RKO (cell line): ENCODE measurements at places on chromosomes 1 and 21.
A peak's percentile ranks its signal among the peaks of the same experiment; 100 is the strongest.

DNA sequence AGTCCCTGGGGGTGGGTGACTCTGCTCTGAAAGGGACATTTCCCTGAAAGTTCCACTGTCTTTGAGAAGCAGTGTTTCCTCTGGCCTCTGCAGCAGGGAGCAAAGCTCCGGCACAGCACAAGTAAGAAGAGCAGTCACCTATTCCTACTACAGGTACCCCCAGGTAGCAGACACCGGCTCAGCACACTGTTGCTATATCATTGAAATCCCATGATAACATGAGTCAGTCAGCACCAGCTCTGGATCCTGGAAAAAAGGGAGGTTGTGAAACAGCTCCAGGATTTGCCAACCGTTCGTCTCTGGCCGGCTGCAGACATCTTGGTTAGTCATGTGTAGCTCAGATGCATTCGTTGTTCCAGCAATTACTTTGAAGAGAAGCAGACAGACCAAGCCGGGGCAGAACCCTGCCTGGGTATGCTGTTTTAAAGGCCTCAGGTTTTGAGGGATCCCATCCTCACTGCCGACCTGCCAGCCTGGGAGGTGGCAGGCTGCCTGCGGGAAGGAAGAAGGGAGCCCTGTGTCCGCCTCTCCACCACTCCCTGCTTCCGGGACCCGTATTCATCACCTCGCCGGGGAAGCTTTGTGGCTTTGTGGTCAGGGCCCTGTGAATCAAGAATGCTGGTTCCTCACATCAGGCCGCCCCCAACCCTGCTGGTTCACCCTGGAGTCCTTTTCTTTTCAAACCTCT is 139.2 kb downstream of the CLIC6 start:
- DNase-seq = peak; percentile 83

- no peak for DNase-seq
Observed at GRCh38 chr1:116585886-116586285, 15.1 kb upstream of the CD58 start.

DNA sequence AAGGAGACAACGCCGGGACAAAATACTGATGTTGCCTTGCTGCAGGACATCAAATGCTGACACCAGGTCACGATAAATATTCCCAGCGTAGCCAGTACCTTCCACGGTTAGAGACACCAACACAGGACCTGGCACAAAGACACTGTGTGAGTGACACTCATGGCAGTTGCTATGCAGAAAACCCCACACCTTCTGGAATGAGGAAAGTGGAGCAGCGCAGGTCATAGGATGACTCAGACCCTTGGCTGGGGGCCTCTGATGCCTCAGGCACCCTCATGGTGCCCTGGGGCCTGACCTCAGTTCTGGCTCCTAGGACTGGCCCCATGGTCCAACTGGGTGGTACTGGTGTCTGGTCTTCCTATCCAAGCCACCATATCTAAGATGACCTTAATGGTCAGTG is 7.0 kb downstream of the DCST2 start:
- DNase-seq = peak; percentile 29

GRCh38 chr1:203768256-203768655 is 3.3 kb downstream of the LAX1 start:
- DNase-seq = no peak

- DNase-seq = no peak
Observed at GRCh38 chr1:26570287-26570686, 40.7 kb downstream of the RPS6KA1 start.

- no peak for DNase-seq
Observed at GRCh38 chr21:40235528-40235927, 368.3 kb downstream of the PCP4 start.

DNA sequence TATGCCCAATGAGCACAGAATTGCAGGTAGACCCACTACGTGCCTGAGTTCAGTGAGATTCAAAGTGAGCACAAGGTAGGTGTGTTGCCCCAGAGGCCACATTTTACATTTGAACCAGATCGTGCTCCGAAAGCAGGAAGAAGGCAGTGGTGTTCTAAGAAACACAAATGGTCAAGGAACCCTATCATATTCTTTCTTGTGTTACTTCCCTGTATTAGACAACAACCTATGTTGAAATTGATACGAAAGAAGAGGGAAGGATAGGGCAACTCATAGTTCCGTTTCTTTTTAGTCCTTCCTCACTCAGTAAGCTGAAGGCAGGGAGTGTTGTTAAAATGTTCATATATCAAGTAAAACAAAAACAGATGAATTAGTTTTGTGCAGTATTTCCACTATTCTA is 33.9 kb downstream of the OLFML2B start:
- no peak for DNase-seq

DNA sequence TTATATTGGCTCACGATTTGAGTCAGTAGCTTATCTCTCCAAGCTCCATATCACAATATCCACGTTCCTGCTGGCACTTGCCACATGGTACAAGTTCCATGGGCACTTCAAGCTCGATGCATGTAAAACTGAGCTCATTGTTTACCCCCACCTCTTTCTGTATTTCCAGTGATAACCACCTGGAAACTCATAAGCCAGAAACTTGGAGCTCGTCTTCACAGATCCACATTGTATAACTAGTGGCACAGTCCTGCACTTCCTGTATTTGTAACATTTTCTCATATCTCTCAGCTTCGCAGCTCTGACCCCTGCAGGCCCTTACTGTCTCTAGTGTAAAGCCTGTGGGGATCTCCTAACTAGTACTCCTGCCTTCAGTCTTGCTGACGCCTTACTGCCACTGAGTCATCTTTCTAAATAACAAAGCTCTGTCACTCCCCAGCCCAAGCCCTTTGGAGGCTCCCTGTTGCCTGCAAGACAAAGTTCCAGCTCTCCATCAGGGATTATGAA is 6.5 kb upstream of the C2CD4D start:
- peak; percentile 77 for DNase-seq

GRCh38 chr1:97780884-97781283 is 139.9 kb downstream of the DPYD start:
- DNase-seq = no peak

GRCh38 chr1:5718831-5719632 is 273.2 kb downstream of the NPHP4 start:
- DNase-seq = no peak

- peak; percentile 9 for DNase-seq
Observed at GRCh38 chr1:178323067-178323466, 173.7 kb downstream of the CLEC20A start.

DNA sequence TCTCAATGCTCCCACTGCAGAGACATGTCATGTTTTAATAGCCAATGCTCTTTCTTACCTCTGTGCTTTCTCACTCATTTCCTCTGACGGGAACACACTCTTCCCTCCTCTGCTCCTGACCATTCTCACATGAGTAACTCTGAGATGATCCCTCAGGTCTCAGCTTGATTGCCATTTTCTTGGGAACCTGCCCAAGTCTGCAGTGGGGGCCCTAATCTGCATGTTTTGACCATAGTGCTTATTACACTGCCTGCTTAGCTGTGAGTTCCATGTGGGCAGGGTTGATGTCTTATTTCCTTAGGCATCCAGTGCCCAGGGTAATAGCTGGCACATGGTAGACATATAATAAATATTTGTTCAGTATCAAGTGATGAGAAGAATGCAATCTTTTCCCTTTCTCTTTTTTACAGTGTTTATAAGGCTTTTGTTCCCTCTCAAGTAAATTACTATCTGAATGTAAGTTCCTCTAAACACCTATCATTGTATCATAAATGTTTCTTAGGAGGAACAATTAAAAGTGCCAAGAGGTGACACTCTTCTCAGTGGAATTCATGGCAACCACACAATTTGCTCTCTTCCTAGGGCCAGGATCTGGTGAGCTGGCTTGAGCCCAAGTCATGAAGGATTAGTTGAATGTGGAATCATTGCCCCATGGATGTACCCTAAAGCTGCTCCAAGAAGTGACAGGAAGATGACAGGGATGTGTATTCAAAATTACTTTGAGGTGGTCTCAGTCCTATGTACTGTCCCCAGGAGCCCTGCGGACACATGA is 485.4 kb upstream of the USP24 start:
- no peak for DNase-seq

DNA sequence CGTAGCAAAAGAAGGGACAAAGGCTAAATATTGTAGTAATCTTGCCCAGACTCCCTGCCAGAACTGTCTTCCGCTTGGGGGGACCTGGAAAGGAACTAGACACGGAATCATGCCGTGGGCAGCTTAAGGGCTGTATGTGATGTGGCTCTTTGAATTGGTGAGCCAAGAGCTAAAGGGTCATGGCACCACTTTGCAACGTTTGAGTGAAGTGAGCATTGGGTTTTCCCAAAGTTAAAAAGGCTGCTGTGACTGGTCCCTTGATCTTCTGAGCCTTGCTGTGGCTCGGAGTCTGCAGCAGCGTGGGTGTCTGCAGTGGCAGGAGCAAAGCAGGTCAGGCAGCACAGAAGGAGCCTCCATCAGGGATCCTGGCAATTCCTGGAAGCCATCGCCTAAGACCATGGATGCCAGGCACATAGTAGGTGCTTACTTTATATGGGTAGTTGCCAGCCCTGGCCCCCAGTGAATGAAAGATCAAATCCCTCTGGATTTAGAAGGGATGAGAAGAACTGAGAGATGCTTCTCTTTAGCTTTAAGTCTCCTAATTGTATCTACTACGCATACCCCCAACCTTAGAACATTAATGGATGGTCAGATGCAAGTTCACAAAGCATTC is 1.8 kb downstream of the SMYD2 start:
- DNase-seq = no peak

DNA sequence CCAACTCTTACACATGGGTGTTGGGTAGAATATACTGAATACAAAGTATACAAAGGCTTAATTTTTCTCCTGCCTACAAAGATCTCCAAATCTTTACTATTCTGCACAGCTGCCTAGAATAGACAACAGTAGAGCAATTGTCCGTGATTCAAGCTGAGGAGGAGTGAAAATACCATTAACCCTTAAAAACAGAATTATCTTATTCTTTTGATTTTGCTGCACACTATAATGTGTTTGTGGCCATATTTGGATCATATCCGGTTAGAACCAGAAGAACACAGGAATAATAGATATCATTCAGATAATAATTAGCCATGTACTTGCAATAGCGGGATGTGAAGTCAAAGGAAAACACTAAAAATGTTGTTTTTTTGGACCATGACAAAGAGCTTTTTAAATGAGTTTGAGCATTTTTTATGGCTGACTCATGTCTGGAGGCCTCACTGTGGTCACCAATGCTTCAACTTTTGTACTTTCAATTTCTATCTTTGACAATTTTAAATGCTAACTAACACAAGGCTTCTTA is 197.6 kb upstream of the FOXD3 start:
- DNase-seq = peak; percentile 58

- peak; percentile 80 for DNase-seq
Observed at GRCh38 chr1:212062832-212063438, 27.4 kb downstream of the DTL start.

DNA sequence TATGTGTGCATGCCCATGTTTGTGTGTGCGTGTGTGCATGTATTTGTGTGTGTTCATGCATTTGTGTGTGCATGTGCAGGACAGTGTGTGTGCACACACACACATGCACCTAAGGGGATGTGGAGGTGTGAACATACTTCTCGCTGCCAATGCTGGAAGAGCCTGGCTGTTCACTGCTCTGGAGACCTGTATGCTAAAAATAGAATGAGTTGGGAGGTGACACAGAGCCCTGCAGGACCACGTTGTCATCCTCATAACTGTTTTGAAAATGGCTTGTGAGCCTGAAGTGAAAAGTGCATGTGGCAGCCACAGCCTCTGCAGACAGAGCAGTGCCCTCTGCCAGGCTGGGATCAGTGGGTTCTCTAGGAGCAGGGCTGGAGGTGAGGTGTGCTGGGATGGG is 95.8 kb downstream of the AJAP1 start:
- DNase-seq = no peak

DNA sequence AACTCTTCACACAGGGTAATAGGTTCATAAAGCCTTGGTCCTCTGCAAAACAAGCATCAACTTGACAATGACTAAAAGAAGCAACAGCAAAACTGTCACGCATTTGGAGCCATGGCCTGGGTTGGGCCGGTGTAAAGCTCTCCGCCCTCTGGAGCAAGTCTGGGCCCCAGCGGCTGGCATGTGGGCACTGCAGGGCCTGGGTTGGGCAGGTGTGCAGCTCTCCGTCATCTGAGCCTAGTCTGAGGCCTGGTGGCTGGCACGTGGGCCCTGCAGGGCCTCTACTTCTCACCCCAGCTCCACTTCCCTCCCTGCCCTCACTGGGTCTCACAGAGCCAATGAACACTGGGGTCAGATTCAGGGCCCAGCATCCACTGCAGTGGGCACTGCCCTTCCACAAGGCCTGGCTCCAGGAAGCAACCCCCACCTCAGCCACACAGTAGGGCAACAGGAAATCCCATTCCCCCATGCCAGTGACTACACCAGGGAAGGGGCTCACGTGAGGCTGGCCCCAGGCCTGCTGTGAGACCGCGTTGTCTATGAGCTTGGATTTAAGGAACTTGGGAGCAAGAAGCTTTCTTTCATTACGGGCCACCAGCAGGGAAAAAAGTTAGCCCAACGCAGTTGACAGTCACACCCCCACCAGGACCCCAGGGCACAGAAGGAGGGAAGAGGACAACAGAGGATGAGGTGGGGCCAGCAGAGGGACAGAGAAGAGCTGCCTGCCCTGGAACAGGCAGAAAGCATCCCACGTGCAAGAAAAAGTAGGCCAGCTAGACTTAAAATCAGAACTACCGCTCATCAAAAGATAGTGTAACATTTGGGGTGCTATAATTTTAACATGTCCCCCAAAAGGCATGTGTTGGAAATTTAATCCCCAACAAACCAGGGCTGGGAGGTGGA is 52.7 kb downstream of the NPHP4 start:
- no peak for DNase-seq

- DNase-seq = no peak
Observed at GRCh38 chr21:42257091-42257765, 38.3 kb downstream of the ABCG1 start.

DNA sequence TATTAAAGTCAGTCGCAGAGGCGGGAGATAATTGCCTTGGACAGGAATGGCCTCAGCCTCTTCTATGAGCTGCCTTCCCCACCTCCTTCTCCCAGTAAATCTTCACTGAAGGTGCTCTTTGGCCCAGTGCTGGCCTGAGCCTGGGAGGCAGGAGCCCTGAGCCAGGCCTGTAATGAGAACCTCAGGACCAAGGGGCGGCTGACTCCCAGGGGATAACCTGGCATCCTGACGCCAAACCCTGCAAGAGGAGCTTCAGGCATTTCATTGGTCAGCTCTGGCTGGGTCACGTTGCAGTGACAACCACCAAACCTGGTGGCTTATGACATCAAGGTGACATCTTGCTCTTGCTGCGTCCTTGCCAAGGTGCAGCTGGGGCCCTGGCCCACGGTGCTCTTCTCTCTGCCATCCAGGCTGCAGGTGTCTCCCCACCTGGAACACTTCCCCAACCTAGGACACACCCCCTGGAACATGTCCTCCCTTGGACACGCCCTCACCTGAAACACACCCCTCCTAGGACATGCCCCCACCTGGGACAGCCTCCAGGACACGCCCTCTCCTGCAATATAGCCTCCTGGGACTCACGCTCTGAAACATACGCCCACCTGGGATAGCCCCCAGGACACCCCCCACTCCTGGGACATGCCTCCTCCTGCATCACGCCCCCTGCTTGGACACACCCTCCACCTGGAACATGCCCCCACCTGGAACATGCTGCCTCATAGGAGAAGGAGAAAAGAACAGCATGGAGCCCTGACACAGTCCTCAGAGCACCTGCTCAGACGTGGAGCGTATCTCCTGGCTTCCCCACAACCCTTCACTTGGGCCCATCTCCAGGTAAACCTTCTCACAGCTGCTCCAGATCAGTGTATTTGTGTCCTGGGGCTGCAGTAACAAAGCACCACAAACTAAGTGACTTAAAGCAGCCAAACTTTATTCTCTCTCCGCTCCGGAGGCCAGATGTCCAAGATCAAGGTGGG is 333.6 kb downstream of the NPHP4 start:
- no peak for DNase-seq

- no peak for DNase-seq
Observed at GRCh38 chr1:30957560-30958222, 49.1 kb upstream of the SDC3 start.

- DNase-seq = no peak
Observed at GRCh38 chr1:149934356-149934755, 2.3 kb downstream of the MTMR11 start.
